ENCODE measurements at places on chromosomes 2 and 18.

DNA sequence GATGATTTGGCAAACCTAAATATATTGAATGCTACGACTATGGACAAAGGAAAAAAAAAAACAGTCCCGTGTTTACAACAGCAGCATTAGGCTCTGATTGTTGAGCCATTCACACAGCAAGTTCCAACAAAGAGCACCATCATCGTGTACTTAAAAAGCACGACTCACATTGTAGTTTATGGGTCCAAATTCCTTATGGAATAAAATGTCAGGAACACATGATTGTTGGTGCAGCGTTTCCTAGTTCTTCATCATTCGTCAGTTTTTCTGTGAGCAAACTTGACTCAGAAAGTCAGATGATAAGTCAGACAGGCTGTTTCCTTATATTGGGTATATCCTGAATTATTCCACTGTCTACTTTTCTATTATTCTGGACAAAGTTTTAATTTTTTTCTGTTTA lies 10.0 kb upstream of the KIDINS220 start:
- DNase-seq, result no peak

GRCh38 chr2:11416931-11417330 lies 49.0 kb downstream of the E2F6 start:
- DNase-seq, result no peak

DNA sequence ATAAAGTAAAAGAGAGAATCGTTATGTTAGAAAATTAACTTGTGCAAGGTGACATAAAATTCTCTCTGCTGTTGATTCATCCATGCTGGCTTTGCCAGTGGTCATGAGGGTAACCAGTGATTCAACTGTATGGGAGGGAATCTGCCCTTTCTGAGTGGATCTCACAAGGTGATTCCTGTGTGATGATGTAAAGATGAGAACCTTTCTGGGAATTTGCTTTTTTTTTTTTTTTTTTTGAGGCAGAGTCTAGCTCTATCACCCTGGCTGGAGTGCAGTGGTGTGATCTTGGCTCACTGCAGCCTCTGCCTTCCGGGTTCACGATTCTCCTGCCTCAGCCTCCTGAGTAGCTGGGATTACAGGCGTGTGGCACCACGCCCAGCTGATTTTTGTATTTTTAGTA lies 23.3 kb downstream of the RAB31 start:
- DNase-seq, result no peak

DNA sequence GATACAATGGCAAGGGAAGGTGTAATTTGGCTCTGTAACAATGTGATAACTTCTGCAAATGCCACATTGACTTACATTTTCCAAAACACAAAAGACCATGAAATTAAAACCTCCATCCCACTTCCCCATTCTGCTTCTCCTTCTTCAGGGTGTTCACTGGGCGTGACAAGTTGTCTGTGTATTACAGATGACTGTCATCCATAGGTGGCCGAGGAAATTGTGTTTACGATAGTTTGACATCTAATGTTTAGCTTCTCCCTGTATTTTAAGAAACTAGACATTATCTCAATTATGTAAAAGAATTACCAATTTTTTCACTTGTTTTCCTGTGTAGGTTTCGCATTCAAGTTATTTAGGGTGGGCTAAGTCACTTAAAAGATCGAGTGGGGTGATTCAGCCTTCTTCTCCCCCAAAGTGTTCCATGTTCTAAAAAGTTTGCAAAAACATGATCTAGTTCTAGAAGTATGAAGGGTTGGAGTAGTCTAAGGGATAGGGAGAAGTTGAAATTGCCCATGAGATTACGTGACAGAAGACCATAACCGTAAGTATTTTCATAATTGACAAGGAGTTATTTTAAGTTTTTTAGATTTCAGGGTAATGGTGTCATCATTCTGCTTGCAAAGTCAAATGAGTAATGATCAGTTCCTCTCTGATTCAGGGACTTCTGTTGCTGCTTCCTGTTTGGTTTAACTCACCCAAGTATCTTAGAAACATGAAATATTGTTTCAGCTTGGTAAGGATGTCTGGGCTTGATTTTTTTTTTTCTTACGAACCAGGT lies 25.2 kb upstream of the CYTIP start:
- no peak for DNase-seq

GRCh38 chr2:133814890-133815289 lies 246.6 kb upstream of the NCKAP5 start:
- DNase-seq, result no peak

DNA sequence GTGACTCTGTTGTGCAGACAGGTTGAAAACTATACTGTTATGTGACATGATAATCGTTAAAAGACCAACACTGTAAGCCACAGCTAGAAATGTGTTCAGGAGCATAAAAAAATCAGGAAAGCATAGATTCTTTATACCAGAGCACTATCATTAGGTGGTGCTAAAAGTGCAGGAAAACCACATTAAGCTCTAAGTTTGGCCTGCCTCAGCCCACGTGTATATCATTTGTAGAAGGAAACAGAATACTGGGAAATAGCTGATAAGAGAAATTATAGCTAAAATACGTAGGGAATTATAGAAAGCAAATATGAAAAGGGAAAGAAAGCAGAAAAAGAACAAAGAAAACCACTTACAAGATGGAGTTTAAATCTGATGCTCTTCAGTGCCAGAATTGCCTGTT lies 26.5 kb upstream of the C2orf74 start:
- DNase-seq, result no peak

DNA sequence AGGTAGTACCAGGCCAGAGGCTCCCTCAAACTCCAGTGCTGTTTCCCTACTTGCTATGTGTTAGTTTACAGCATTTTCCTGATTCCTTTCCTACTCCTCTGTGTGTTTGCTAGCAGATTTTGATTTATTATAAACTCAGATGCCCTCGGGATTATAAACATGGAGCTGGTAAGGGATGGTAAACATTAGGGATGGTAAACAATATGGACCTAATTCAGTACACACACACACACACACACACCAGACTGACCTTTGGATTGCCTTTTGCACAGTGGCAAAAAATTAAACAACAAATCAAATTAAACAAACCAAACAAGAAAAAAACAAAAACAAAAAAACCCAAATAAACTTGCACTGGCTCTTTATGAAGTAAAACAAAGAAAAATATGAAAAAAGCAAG lies 55.4 kb upstream of the ACVR1 start:
- no peak for DNase-seq

DNA sequence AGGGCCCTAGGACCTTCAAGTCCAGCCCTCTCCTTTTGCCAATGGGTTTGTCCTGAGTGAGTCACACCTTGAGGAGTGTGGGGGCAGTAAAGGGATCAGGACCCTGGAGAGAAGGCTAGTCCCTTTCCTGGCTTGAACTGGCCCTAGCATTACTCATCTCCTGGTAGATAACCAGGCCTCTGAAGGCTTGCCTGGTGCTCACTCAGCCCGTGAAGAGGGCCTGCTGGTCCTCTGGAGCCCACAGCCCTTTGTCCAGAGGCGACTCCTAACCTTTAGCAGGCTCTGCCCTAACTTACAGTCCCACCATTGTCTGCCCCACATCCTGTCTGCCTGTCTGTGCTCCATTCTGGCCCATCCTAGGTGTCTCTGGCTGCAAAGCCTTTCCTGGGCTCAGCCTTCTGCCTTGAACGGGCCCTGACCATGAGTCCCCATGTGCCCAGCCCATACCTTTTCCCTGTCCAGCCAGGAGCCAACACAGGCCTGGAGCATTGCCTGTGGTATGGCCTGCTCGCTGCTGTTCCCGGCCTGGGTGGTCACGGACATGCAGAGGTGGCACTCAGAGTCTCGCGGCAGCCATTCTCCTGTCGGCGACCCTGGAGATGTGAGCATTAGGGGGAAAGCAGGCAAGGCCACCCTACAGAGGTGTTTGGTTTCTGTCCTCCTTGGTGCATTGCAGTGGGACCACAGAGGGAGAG lies 5.0 kb downstream of the SFTPB start:
- DNase-seq, result no peak

GRCh38 chr2:240183006-240183874 lies 42.8 kb upstream of the OTOS start:
- no peak for DNase-seq

DNA sequence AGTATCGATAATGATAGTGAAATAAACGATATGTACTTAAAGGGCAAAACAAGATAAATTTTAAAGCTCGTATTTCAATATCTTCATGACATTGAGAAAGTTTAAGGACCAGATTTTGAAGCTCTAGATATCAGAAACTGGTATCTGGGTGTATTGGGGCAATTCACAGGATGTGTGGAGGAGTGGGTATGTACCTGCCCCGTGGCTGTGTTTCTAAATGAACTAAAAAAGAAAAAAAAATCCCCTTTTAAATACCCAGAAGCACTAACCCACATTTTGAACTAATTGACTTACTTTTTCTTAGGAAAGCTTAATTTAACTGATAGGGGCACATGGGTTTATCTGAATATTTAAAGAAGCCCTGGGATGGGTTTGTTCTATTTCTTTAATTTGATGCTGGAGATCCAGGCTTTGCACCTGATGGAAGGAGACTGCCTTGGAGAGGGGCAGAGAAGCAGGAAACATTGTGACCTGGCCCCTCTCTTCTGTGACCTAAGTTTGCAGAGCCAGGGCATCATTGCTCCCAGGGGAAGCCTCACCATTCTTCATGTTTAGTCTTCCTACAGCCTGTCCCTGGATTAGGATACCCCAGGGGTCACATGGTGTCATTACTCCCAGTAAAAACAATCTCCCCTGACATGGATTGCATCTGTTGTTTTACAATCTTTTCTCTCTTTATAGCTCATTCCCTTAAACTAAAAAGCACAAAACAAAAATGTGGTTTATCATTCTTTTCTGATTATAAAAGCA lies 7.6 kb upstream of the KCTD1 start:
- DNase-seq, result no peak

GRCh38 chr2:70035344-70035844 lies 51.9 kb upstream of the PCBP1 start:
- DNase-seq, result no peak

GRCh38 chr2:85613717-85614515 lies 2.0 kb upstream of the C2orf68 start:
- no peak for DNase-seq

DNA sequence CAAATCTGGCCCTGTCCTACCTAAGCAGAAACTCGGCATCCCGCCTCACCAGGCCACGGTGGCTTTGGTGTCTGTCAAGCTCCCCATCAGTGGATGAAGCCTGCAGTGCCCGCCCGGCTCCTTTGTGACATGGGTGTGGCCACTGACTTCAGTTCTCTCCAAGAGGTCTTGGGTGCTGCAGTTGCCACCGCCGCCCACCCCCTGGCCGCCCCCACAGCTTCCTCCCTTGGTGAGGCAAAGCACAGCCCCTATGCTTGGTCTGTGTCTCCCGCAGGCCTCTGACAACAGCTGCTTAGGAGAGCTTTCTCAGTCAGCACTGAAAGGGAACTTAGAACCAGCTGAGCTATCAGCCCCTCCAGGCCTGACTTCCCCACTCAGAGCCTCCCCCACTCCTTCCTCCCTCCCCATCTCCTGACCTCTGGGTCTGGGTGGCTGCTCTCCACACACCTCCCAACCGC lies 22.9 kb upstream of the GPR55 start:
- DNase-seq, result no peak

DNA sequence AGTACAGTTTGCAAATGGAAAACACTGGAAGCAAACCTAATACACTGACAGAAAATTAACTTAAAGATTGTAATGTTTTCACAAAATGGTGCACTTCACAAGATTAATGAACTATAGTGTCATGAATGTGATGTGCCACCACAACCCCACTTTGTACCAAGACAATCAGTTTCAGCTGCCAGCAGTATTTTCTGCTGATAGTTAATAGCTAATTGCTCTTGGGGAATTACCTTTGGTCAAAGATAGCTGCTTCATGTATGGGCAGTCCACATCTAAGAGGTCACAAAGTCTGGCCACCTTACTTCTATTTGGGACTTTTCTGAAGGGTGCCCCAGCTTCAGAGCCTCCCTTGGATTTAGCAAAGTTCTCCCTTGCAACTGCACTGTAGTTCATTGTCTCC lies 254.0 kb downstream of the CALCRL start:
- DNase-seq, result no peak

GRCh38 chr18:41695441-41695840 lies 259.6 kb upstream of the PIK3C3 start:
- no peak for DNase-seq

DNA sequence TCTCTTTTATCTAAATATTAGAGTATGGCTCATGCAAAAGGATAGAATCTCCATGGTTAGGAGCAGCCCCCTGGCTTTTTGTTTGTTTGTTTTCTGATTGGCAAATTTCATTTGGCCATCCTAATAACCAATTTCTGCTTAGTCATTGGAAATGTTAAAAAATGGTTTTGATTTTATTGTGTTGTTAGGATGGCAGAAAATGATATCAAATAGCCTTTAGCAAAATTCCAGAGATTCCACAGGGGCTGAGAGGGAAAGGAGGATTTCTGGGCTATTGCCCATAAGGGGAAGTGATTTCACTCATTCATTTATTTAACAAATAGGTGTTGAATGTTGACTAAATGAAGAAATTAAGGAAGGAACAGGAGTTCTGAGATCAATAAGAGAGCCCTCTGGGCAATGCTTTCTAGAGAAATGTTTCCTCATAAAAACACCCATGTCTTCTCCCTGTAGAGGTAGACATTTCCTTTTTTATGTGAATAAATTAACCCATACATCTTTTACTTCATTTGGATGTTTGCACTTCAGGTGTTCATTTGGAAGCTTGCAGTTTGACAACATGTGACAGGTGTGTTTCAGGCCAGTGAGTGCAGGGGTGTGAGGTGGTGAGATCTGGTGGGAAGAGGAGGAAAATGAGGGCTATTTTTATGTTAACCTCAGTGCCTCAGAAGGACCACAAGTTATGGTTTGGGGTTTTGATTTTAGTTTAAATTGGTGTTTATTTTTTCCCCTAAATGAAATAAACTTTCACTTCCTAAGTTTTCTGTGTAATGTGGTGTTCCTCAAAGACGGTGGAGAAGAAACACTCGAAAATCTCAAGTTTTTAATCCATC lies 61.7 kb upstream of the EPC2 start:
- no peak for DNase-seq

DNA sequence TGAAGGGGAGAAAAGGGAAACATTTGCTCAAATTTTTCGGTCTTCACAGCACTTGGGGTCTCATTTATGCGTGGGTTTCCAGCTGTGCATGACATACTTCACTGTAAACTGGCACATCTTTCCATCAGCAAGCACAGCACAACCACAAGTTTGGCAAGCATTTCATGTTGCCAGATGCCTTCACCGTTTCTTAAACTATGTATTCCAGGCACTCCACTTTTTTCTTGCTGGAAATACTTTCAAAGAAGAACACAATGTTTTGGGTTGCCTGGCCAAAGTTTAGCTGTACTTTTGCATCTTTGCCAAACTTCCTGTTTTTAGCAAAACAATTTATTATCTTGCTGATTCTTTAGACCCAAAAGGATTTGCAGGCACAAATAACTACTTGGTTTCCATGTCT lies 194.6 kb upstream of the MEIS1 start:
- DNase-seq, result no peak

- no peak for DNase-seq
These were observed 1.4 kb downstream of the UGP2 start for GRCh38 chr2:63843093-63843492.

GRCh38 chr18:24181806-24182205 lies 42.9 kb downstream of the CABYR start:
- DNase-seq, result no peak

- no peak for DNase-seq
These were observed 10.6 kb upstream of the NMI start for GRCh38 chr2:151299920-151300539.

GRCh38 chr2:184030245-184030644 lies 568.1 kb upstream of the ZNF804A start:
- no peak for DNase-seq

Measured in effector CD4-positive, alpha-beta T cell (primary cell).